ENCODE measurements at places on chromosomes 12 and 14.

DNA sequence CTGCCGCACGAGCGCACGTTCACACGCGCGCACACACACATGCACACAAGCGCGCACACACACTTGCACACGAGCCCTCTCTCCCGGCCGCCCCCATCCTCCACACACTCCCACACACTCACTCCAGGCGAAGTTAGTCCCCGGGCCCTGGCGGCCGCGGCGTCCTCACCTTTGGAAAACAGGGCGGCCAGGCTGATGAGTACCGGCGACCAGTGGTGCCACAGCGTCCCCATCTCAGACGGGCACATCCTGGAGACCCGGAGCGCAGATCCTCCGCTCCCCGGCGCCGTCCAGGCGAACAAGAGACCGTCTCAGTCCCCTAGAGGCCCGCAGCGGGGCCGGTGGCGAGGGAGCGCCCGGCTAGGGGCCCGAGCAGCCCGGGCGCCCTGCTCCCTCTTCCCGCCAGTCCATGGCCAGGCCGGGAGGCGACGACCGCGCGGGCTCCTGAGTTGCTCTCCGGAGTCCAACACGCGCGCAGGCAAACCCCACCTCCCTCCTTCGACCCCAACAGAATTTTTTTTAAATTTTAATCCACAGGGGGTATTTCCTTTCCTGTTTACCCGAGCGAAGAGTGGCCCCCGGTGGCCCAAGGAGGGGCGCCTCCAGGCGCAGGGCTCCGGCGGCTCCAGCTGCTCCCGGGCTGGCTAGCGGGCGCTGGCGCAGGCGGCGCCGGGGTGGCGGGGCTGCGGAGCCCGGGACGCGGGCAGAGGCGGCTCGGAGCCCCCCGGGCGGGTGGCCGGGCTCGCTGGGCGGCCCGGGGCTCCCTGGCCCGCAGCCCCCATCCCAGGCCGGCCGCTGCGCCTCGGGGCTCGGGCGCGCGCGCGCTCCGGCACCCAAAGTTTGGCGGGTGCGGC is 506 bp downstream of the TMEM132D start:
- DNase-seq = no peak

DNA sequence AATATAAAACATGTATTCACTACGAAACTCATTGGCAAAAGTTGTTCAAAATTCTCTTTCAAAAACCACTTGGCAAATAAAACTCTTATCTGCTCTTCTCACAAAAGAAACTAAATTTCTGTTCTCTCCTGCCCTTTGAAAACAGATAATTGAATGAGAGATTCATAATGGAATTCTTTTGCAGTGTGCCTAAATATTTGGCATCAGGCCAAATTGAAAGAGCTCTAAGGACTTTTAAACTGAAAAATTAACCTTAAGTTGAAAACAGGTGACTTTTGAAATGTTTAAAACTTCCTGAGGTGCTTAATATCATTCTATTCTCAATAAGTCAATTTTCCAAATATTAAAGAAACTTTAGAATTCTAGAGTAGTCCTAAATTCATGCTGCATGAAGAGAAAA is 136.4 kb downstream of the FSCB start:
- DNase-seq = no peak

DNA sequence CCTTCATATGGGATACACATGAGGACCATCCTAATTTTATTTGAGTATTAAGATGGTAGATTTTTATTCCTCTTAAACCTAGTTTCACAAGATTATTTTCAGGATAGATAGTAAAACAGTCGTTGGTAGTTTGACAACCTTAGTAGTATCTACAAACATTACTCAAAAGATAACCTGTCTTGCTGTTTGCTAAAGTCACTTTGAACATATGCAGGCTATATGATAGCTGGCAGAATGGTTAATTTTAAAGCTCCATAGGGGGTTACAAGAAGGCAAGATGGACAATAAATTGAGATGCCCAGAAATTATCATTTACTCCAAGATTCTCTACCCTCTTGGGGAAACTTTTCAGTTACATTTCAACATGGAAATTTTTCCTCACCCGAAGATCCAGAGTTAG is 525.7 kb downstream of the SOX5 start:
- no peak for DNase-seq

- DNase-seq = no peak
Measured at GRCh38 chr14:78075555-78076277, 94.5 kb upstream of the NRXN3 start.

GRCh38 chr12:113260127-113260526 is 38.9 kb downstream of the TPCN1 start:
- no peak for DNase-seq

GRCh38 chr14:46819117-46819516 is 167.5 kb upstream of the RPL10L start:
- no peak for DNase-seq
